Motor neuron (in vitro differentiated cells): ENCODE measurements at places on chromosomes 11 and 22. TPM values are rescaled to one million over a fixed set of nuclear protein-coding genes. Genes with fewer than 3 reads are reported as not detected.

OR51A7 gene
- 0.49 and 0.62 TPM in 2 replicates for total RNA-seq

EXT2 gene
- total RNA-seq = 32.5 and 35.1 TPM in 2 replicates

BSCL2 gene
- total RNA-seq = 325 and 422 TPM in 2 replicates

DUSP8 gene
- total RNA-seq = 1.7 TPM in 2 replicates

GNAZ gene
- 33.7 and 35.9 TPM in 2 replicates for total RNA-seq

APOL5 gene
- not detected in 2 replicates for total RNA-seq

GLYAT gene
- total RNA-seq = 1.4 TPM in 1 of 2 replicates, not detected in the other

NCR3LG1 gene
- total RNA-seq = 16.4 and 21.6 TPM in 2 replicates

ANO1 gene
- total RNA-seq = 0.24 and 0.62 TPM in 2 replicates
